Pancreas (tissue), 10 donors: ENCODE measurements at places on chromosomes 3 and 15. TPM values are rescaled to one million over a fixed set of nuclear protein-coding genes. Genes with fewer than 3 reads are reported as not detected.

- no peak for DNase-seq
Measured at GRCh38 chr3:104206925-104207324, 1159.8 kb upstream of the ALCAM start.

- DNase-seq: no peak
Measured at GRCh38 chr15:71939981-71940588, 129.7 kb downstream of the NR2E3 start.

GRCh38 chr3:153760948-153761347, 360.2 kb upstream of the ARHGEF26 start:
- DNase-seq: no peak

Gene CHRM5
- total RNA-seq: not detected

Gene ZNF80
- total RNA-seq: not detected
